ENCODE measurements at places on chromosomes 7 and 10. TPM values are rescaled to one million over a fixed set of nuclear protein-coding genes. Genes with fewer than 3 reads are reported as not detected.

Gene ABCA13
- 0.79 TPM for total RNA-seq

Gene LRRD1
- total RNA-seq, result 0.13 TPM

Gene CYP2W1
- total RNA-seq, result not detected

Gene BTAF1
- total RNA-seq, result 47.4 TPM

Gene CALHM2
- total RNA-seq, result 0.64 TPM

Gene PPP1R17
- not detected for total RNA-seq

Gene HOXA11
- total RNA-seq, result not detected

Gene NPY4R
- total RNA-seq, result not detected

Gene NPC1L1
- total RNA-seq, result under 0.01 TPM

Gene ADGRA1
- not detected for total RNA-seq

Gene CTAGE4
- 2.2 TPM for total RNA-seq

Gene GOLGA7B
- total RNA-seq, result 0.26 TPM

Gene RASA4
- total RNA-seq, result 2.4 TPM

Gene ZC3HAV1
- total RNA-seq, result 11.3 TPM

Gene EMX2
- total RNA-seq, result not detected

Gene KCP
- total RNA-seq, result 0.53 TPM

Gene LRRC4
- 0.64 TPM for total RNA-seq

Gene MACC1
- 19.2 TPM for total RNA-seq

Gene ZNF503
- 2.6 TPM for total RNA-seq

Gene SEMA3A
- total RNA-seq, result 60.3 TPM

Gene NPY4R2
- not detected for total RNA-seq

Gene CYP26A1
- not detected for total RNA-seq

Gene HPSE2
- total RNA-seq, result not detected

Gene FAM237B
- total RNA-seq, result not detected

Gene PIK3CG
- not detected for total RNA-seq

Gene TAS2R4
- total RNA-seq, result 1.8 TPM

Gene CTAGE15
- total RNA-seq, result 1.4 TPM

Gene COL13A1
- not detected for total RNA-seq

Gene CPEB3
- 3.3 TPM for total RNA-seq

Gene TRPV5
- total RNA-seq, result not detected

Gene NOM1
- total RNA-seq, result 13.7 TPM

Gene BRI3
- 64.0 TPM for total RNA-seq

Gene A1CF
- total RNA-seq, result not detected

Gene BMPER
- total RNA-seq, result 0.13 TPM

Gene CAMK2B
- total RNA-seq, result not detected

Gene CELF2
- total RNA-seq, result 2.1 TPM

Gene EBLN1
- total RNA-seq, result not detected

Gene UCN3
- not detected for total RNA-seq

Gene PLXNA4
- under 0.01 TPM for total RNA-seq

Gene IDE
- 15.3 TPM for total RNA-seq

Gene GIMAP1
- total RNA-seq, result not detected

Gene CNPY1
- not detected for total RNA-seq

Gene GRID2IP
- 0.26 TPM for total RNA-seq

Gene UTF1
- total RNA-seq, result not detected

Gene INMT
- 0.13 TPM for total RNA-seq

Gene TMEM236
- total RNA-seq, result under 0.01 TPM

Gene SRRT
- 26.9 TPM for total RNA-seq

Data from bronchial epithelial cell (primary cell).